Stimulated activated CD8-positive, alpha-beta memory T cell treated with anti-CD3 and anti-CD28 coated beads, Interleukin-2, amount 100 ng/mL, for 1 hour (primary cell): ENCODE measurements at places on chromosomes 4 and X.

DNA sequence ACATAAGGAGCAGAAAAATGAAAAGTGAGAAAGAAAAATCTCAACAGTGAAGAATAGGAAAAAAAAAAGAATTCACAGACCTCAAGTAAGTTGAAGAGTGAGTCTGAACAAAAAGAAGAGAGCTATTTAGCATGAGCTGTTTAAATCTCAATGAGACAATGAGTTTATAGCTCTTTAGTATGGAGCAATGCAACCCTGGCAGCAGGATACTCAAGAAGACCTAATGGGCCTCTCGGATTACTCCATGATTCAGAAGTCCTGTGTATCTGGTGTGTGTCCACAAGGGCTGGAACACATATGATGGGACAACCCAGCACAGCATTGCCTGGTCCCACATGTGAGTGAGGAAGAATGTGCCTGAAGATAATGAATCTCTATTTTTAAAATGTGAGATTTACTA lies 563.1 kb upstream of the INTU start:
- DNase-seq, result no peak

GRCh38 chr4:184824081-184824775 lies 1.5 kb downstream of the ACSL1 start:
- DNase-seq, result no peak

- no peak for DNase-seq
Observed at GRCh38 chrX:69262036-69262936, 97.0 kb upstream of the PJA1 start.

GRCh38 chrX:38558686-38559085 lies 2.7 kb upstream of the TSPAN7 start:
- DNase-seq, result no peak

GRCh38 chrX:44401151-44401550 lies 57.7 kb upstream of the EFHC2 start:
- DNase-seq, result no peak

- no peak for DNase-seq
Observed at GRCh38 chr4:22653752-22654151, 39.0 kb upstream of the GBA3 start.

DNA sequence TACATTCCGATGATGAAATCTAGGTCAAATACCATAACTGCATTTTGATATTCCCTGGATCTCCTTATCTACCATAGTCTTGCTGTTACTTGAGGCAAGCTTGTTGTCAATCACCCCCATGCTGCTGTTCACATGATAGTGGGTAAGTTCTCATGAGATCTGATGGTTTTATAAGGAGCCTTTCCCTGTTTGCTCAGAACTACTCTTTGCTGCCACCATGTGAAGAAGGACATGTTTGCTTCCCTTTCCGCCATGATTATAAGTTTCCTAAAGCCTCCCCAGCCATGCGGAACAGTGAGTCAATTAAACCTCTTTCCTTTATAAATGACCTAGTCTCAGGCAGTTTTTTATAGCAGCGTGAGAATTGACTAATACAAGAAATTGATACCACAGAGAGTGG lies 432.0 kb downstream of the GLUD2 start:
- no peak for DNase-seq

- DNase-seq, result no peak
Observed at GRCh38 chrX:54223581-54223980, 40.5 kb upstream of the FAM120C start.

DNA sequence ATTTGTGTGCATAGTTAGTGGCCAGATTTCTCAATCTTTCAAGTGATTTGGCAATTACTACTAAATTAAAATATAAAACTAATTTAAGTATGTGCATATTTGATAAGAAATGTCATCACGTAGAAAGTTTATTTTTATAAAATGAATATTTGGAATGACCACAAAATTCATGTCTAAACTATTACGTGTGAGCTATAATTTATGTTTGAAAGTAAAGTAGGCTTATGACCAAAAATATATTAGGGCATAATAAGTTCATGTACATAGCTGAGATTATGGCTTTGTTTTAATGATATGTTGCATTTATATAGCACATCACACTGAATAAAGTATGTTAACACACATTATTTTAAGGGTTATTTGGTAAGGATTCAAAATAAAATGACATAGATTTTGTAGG lies 1532.6 kb downstream of the C4orf33 start:
- no peak for DNase-seq

DNA sequence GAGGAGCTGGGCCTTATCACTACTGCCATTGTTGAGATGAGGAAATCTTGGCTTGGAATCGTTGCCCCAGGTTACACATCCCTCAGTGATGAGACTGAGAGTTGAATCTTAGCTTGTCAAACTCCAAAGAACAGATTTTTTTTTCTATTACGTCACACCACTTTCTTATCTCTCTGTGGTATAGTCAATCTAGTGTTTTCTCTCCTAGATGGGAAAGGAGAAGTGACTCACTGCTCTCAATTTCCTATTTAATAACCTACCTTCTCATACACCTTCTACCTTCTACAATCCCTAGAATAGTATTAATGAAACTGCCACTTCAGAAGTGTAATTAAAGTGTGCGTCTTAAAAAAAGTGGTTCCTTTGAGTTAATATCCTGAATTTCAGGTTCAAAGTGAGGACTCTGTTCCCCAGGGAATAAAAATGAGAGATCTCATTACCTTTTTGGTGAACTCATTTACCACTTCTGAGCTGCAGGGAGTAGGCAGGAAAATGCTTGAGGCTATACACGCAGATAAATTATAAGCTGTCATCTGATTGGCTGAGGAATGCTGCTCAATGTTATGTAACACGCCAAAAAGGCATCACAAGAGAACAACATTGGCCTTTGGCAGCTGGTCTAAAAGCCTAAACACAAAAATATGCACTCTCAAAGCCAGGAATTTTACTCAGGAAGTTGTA lies 59.3 kb downstream of the MAD2L1 start:
- DNase-seq, result no peak

- no peak for DNase-seq
Observed at GRCh38 chrX:124462931-124463330, 116.6 kb downstream of the SH2D1A start.

DNA sequence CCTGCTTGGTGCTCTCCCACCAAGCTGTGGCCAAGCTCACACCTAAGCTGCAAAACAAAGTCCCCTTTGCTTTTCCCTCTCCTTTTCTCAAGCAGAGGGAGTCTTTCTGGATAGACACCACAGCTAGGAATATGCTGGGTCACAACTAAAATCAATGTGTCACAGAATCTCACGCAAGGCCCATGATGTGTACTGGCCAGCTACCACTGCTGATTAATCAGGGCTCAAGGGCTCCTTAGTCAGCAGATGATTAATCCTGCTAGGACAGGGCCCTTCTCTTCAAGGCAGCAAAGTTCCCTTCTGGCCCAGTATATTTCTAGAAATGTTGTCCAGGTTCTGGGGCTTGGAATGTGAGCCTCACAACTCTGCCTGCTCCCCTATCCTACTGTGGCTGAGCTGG lies 32.0 kb upstream of the TENT5D start:
- no peak for DNase-seq

- no peak for DNase-seq
Observed at GRCh38 chr4:48813964-48814363, 16.9 kb upstream of the OCIAD1 start.

- peak; percentile 21 for DNase-seq
Observed at GRCh38 chrX:7083468-7084396, 63.8 kb upstream of the STS start.

GRCh38 chr4:143383005-143383574 lies 46.4 kb downstream of the GAB1 start:
- DNase-seq, result no peak
